ENCODE measurements at places on chromosomes 6 and 20.

GRCh38 chr6:42629845-42630244 lies 66.0 kb downstream of the UBR2 start:
- no peak for DNase-seq

- DNase-seq = no peak
These were observed 127.0 kb downstream of the PKHD1 start for GRCh38 chr6:51960419-51960818.

DNA sequence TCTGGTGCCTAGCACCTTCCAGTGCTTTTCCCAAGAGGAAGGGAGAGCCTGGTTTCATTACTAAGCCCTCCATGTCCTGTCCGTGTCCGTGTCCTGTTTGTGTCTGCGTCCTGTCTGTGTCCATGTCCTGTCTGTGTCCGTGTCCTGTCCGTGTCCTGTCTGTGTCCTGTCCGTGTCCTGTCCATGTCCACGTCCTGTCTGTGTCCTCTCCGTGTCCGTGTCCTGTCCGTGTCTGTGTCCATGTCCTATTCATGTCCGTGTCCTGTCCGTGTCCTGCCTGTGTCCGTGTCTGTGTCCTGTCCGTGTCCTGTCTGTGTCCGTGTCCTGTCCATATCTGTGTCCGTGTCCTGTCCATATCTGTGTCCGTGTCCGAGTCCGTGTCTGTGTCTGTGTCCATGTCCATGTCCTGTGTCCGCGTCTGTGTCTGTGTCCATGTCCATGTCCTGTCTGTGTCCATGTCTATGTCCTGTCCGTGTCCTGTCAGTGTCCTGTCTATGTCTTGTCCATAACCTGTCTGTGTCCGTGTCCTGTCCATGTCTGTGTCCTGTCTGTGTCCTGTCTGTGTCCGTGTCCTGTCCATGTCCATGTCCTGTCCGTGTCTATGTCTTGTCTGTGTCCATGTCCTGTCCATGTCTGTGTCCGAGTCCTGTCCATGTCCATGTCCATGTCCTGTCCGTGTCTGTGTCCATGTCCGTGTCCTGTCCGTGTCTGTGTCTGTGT lies 54.4 kb upstream of the BHLHE23 start:
- DNase-seq = no peak

GRCh38 chr6:157498817-157499216 lies 117.8 kb downstream of the ZDHHC14 start:
- DNase-seq = no peak

DNA sequence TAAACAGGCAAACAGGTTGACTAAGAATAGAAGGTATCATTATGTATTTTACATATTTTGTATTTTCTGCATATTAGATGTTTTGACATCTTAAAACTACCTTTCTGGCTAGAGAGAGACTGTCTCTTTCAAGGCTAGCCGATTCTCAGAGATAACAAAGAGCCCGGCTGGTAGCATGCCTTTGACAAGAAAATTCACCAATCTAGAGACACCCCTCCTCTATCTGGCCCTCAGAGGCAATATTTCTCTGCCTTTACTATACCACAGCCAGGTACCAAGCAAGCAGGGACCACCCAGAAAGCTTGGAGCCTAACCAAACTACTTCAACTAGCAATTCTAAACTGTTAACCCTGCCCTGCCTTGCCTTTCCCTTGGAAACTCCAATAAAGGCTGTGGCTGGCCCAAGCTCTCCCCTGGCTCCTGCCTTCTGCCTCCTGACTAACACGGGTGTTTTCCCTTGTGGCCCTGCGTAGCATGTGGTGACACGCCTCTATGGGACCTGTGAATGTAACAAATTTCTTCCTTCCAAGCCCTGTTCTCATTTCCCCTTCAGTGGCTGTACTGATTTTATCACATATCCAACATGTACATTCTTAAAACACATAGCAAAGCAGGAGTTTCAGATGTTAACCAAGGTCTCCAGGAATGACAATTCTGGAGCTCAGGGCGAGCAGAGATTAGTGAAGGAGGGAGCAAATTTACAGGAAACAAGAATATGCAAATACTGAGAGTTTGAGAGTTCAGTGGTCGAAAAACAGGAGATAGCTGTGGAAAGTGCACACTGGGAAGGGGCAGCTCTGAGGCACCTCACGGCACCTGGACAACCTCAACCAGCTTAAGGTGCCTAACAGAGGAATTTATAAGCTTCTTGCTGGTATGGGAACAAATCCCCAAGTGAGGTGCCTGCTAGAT lies 120.8 kb downstream of the BACH2 start:
- peak; percentile 25 for DNase-seq

DNA sequence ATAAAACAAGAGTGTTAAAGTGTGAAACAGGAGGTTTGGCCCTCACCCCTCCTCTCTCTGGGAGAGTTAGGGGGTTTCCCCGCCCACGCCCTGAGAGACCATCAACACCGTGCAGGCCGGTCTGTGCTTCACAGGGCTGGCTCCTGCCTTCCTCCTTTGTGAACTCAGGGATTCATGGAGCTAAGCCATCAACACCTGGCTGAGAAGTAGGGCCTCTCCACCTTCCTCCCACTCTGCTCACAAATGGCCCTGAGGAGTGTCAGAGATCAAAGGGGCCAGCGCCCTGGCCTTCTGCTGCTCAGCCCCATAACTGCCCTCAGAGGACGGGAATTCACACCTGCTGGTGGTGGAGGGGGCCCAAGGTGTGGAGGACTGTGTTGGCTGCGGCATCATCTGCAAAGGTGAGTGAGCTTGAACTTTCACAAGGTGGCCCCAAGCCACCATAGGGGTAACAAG lies 88.6 kb downstream of the PSMB1 start:
- no peak for DNase-seq

DNA sequence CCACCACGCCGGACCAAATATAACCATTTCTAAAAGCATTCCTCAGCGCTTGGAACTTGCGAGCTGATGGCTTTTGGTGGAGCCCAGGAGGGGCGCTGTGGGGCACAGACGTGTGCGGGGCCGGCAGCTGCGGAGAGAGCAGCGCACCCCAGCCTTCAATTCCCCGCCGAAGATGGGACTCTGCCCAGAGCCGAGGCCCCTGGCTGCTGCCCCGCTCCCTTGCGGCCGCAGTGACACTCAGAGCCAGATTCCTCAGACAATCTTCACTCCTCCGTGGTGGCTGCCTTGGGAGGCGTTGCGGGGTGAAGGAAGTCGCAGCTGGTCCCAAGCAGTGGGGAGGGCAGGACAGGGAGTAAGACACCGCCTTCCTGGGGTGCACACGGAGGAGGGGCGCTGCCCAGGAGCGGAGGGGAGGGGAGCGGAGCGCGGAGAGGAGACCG lies 87.7 kb downstream of the TMEM242 start:
- DNase-seq = no peak

DNA sequence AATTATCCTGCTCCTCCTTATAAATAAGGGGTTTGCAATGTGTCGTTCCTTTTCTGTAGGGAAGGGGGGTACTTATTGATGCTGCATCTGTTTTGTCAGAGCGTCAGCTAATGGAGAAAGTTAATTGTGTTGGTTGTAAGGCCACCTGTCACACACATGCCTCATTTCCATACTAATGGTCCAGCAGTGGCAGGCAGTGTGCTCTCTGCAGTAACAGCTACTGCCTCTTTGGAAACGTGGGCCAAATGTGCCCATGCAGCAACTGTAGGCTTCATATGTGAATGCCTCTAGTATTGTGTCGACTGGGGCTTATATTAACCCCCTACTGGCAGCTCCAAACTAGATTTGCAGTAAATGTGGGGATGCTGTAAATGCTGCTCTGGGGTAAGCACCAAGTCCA lies 56.3 kb upstream of the OLIG3 start:
- no peak for DNase-seq

- DNase-seq = no peak
These were observed 39.7 kb downstream of the APCDD1L start for GRCh38 chr20:58475466-58475865.

DNA sequence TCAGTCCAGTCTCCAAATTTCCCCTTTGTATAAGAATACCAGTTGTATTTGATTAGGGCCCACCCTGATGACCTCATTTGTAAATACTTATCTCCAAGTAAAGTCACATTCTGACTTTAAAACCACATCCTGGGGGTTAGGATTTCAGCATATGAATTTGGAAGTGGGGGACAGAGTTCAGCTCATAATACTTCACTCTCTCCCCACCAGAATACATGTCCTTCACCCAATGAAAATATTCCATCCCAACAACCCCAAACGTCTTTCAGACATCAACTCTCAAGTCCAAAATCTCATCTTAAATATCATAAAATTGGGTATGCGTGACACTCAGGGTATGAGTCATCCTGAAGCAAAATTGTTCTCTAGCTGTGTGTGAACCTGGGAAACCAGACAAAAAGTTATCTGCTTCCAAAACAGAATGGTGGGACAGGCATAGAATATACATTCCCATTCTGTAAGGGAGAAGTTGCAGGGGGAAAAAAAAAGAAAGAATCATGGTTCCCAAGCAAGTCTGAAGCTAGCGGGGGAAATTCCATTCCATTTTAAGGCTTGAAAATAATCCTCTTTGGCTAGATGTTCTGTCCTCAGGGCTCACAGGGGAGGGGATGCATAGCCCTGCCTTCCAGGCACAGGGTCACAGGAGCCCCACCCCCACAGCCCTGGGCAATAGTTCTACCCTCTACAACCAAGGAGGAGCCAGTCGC lies 113.9 kb downstream of the ADAT2 start:
- DNase-seq = no peak

DNA sequence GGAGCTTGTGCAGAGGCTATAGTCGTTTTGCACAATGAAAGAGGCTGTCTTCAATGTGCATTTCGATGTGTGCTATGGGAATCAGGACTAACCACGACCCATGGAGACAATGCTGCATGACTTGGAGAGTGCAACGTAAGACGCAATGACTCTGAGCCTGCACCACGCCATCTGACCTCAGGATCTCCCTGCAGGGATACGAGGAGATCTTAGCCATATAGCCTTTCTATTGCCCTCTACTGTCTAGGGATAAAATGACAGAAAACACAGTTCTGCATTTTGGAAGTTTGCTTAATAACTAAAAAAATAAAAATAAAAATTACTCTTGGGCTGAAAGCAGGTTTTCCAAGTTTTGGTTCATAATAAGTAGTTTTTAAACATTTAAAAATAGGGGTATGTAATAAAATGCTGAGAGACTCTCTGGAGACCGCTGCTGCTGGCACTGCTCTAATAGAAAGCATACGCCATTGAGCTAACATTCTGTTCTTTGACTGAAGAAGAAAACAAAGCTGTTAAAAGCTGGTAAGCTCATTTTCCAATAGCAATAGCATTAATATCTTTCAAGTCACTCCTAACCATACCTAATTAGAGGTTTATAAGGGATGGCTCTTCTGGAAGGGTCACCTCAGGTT lies 87.2 kb downstream of the PDE7B start:
- DNase-seq = no peak

- DNase-seq = no peak
These were observed 145.4 kb upstream of the FOXA2 start for GRCh38 chr20:22729616-22730236.

- no peak for DNase-seq
These were observed 19.3 kb upstream of the HBS1L start for GRCh38 chr6:135073756-135074393.

DNA sequence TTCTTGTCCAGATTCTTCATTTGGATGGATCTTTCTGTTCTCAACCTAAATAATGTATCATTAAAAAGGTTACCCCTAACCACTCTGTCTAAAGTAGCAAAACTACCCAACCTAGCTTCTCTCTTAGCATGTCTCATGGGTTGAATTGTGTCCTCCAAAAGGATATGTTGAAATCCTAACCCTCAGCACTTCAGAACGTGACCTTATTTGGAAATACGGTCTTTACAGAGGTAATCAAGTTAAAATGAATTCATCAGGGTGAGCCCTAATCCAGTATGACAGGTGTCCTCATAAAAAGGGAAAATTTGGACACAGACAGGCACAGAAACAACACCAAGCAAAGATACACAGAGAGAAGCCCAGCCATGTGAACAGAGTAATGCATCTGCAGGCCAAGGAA lies 6.1 kb upstream of the FRK start:
- DNase-seq = no peak

DNA sequence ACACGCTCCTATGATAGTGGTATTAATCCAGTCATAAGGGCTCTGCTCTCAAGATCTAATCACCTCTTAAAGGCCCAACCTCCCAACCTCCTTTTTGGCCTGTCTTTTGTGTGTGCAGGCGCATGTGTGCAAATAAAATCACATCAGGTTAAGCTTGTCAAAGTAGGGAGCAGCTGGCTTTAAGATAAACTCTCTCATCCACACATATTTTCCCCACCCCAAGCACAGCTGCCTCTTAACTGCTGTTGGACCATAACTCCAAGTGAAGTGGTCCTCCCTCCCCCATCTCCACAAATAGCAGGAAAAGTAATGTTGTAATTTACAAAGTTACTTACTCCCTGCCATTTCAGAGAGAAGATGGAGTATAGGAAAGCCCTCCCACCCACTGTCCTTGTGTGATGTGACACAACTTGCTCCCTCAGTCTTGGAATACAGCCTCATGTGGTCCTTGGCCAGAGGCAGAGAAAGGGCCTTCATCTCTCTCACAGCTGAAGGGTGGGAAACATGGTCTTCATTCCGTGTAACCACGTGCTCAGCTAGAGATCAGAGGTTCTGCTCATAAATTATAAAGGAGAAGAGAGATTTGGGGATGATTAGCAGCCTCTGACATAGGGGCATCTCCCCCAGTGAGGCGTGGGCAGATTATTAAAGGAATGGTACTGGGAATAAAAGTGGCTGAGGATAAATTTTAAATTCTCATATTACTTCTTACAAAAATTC lies 74.8 kb upstream of the TPD52L1 start:
- no peak for DNase-seq

DNA sequence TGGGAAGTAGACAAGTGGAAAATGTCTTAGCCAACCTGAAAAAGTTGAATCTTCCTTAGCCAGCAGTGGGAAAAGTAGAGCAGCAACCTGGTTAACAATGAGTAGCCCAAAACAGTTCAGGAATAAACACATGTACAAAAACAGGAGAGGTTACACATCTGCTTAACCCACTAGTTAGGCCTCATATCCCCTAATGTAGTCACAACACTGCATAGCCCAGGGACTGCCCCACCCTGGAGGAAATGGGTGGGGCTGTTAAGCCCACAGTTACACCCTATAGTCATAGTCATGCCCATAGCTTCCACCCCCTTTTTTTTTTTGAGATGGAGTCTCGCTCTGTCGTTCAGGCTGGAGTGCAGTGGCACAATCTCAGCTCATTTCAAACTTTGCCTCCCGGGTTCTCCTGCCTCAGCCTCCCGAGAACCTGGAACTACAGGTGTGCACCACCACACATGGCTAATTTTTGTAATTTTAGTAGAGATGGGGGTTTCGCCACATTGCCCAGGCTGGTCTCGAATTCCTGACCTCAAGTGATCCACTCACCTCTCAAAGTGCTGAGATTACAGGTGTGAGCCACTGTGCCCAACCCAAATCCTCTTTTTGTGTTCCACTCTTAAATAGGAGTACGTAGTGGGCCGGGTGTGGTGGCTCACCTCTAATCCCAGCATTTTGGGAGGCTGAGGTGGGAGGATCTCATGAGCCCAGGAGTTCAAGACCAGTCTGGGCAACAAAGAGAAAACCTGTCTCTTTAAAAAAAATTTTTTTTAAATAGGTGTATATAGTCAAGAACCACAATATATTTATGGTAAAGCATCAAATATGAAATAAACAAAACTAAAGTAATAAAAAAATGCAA lies 24.5 kb downstream of the ILRUN start:
- DNase-seq = peak; percentile 60

GRCh38 chr6:81838031-81838430 lies 85.5 kb upstream of the TENT5A start:
- no peak for DNase-seq

Measured in stimulated activated CD4-positive, alpha-beta T cell treated with anti-CD3 and anti-CD28 coated beads, Interleukin-15, amount 100 ng/mL, for 1 hour (primary cell).